ENCODE measurements at places on chromosomes 4 and X. TPM values are rescaled to one million over a fixed set of nuclear protein-coding genes. Genes with fewer than 3 reads are reported as not detected.

Gene RAB41
- not detected for total RNA-seq

Gene CXCL5
- total RNA-seq, result 0.11 TPM

Gene ABLIM2
- total RNA-seq, result 1.1 TPM

Gene PIR
- total RNA-seq, result 15.0 TPM

DNA sequence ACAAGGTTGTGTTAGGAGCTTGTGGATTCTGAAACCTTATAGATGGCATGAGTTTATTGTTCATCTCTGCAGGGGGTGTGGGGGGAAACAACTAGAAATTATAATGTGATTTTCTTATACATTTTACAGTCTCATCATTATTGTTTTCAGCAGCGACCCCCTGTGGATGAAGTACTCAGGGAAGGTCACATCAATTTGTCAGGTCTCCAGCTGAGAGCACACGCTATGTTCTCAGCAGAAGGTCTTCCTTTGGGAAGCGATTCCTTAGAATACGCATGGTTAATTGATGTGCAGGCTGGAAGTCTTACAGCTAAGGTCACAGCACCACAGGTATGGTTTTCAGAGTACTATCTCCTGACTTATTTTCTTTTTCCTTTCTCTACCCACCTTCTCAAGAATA lies 72.2 kb downstream of the BLTP1 start:
- DNase-seq, result no peak

- no peak for DNase-seq
Observed at GRCh38 chrX:77346859-77347258, 100.3 kb upstream of the FGF16 start.

- DNase-seq, result no peak
Observed at GRCh38 chr4:10704430-10704810, 19.9 kb upstream of the CLNK start.

DNA sequence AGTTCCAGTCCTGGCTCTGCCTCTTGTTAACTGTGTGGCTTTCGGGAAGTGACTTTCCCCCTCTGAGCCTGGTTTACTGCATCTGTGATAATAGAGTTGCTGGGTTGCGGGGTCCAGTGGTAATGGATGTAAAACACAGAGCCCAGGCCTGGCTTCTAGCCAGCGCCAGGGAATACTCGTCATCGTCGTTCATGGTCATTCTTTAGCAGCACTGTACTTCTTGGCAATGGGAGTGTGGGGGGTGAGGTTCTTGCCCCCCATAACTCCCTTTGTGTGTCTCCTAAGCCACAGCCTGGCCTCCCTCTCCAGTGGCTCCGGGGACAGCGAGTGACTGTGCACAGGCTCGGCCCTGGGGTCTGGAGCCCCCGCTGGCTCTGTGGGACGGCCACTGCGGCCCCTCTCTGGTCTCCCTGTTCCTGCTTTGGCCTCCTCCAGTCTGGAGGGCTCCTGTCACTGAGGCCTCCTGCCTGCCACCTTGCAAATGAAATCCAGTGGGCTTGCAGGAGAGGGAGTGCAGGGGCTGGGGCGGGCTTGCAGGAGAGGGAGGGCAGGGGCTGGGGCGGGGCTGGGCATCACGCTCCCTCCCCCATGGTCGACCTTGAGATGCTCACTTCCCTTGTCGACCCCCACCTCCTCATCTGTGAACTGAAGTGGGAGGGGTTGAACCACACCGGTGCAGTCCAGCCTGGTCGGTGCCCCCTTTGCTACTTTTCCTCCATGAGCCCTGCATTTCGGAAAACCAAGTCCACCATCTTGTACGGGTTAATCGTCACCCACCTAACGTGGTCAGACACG lies 13.2 kb downstream of the PSAPL1 start:
- DNase-seq, result no peak

- no peak for DNase-seq
Observed at GRCh38 chrX:100606753-100607152, 22.0 kb downstream of the TNMD start.

GRCh38 chrX:137025930-137026329 lies 7.9 kb downstream of the GPR101 start:
- DNase-seq, result no peak

DNA sequence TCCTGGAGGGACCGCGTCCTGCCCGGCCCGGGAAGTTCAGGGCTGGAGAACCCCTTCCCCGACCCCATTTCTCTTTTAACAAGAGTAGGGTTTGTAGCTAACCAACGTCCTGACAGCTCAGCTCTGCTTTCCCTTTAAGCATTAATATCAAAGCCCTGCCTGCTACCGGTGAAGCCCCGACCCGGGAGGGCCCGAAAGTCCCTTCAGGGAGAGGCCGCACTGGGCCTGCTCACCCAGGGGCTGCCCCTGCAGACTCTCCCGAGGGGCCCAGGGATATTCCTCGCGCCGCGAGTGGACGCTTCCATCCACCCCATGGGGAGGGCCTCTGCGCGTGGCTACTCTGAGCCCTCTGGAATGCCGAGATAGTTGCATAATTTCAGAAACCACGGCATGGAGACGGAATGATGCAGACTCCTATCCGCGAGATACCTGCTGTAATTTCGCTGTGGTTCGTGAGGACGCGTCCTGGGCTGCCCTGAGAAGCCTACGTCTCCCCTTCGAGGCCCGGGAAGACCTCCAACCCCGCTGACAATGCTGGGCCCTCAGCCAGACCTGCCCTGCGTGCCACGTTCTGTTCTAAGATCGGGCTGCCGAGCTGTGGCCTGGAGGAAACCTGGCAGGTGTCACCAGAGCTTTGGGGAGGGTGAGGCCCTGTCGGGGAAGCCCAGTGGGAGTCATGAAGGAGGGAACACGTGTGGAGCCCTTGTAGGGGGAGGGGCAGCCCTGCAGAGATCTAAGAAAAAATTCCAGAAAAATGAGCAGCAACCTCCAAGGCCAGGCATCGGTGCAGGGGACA lies 999 bp upstream of the CTBP1 start:
- no peak for DNase-seq

- no peak for DNase-seq
Observed at GRCh38 chrX:46589977-46590723, 16.6 kb downstream of the CHST7 start.

DNA sequence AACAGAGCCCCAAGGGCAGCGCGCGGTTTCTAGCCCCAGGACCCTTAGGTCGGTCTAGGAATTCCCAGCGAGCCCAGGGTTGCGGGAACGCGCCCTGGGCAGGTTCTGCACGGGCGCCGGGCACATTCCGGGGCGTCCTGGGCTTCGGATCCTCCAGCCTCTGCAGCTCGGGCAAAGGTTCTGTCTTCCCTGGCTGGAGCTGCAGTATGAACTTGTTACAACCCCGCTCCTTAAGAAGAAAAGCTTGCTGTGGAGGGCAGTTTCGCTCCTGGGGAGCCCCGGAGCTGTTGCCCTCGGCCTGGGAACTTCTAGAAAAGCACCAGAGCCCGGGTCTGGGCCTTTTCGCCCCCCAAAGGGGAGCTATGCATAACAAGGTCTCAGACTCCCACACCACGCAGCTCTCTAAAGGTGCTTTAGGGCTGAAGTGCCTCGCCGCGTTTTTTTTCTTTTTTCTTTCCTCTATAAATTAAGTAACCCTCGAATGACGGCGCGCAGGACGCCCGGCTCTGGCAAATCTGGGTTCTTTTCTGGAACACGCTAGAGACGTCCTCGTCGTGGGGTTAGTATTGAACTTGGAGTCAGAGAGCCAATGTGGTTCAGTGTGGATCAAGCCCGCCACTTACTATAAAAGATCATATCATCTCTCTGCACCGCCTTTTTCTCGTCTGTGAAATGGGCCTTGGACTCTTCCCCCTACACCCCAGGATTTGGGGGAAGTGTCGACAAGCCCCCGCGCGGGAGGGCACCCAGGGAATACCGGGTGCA lies 5.7 kb downstream of the MSX1 start:
- DNase-seq, result no peak

- no peak for DNase-seq
Observed at GRCh38 chrX:68989865-68990606, 161.2 kb downstream of the EFNB1 start.

GRCh38 chr4:57426779-57427395 lies 316.7 kb upstream of the IGFBP7 start:
- peak; percentile 33 for DNase-seq

DNA sequence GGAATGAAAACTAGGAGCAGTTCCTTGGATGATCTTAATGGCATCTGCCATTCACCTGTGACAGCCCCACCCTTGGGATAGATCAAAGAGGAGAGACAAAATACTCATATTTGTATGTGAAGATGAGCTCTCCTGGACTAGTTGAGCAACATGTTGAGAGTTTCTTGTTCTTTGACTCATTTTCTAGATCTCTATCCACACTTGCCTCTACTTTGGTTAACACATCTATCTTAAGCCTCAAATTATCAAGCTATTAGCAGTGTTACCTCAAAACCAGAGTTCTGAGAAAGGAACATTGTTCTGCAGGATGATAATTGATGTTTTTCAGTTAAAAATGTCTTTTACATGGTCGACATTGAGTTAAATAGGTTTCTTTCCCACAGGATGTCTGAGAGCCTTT lies 94.2 kb upstream of the TEX13D start:
- DNase-seq, result no peak

GRCh38 chr4:1080961-1081688 lies 32.2 kb downstream of the RNF212 start:
- no peak for DNase-seq

- no peak for DNase-seq
Observed at GRCh38 chr4:52751487-52751911, 274 bp upstream of the ERVMER34-1 start.

GRCh38 chrX:81586096-81586495 lies 384.2 kb downstream of the SH3BGRL start:
- DNase-seq, result no peak

GRCh38 chr4:71229477-71230270 lies 109.1 kb upstream of the SLC4A4 start:
- no peak for DNase-seq

- DNase-seq, result no peak
Observed at GRCh38 chrX:7076245-7076661, 71.3 kb upstream of the STS start.

- no peak for DNase-seq
Observed at GRCh38 chrX:2931612-2932011, 2.5 kb upstream of the ARSD start.

Data from urinary bladder (tissue), 4 donors.